ENCODE measurements at places on chromosomes 2 and 18. TPM values are rescaled to one million over a fixed set of nuclear protein-coding genes. Genes with fewer than 3 reads are reported as not detected.
A peak's percentile ranks its signal among the peaks of the same experiment; 100 is the strongest.

GRCh38 chr2:64562148-64562784 lies 38.1 kb downstream of the AFTPH start:
- no peaks in the 10 kb centered on the region for H3K27me3 ChIP-seq
- no peak for DNase-seq
- H3K27ac ChIP-seq: no peak overlapping the region
- H3K4me3 ChIP-seq: no peak overlapping the region
- H3K4me1 ChIP-seq: no peaks in the 10 kb centered on the region

- no peaks in the 10 kb centered on the region for H3K36me3 ChIP-seq
- H3K4me3 ChIP-seq: no peak overlapping the region
Observed at GRCh38 chr2:118525346-118525745, 322.1 kb downstream of the EN1 start.

GRCh38 chr2:45705233-45705632 lies 53.8 kb downstream of the PRKCE start:
- DNase-seq: no peak
- peaks cover 11% of the 10 kb centered on the region for H3K4me1 ChIP-seq
- no peak overlapping the region for H3K27ac ChIP-seq
- H3K36me3 ChIP-seq: no peaks in the 10 kb centered on the region
- no peaks in the 10 kb centered on the region for H3K27me3 ChIP-seq

DNA sequence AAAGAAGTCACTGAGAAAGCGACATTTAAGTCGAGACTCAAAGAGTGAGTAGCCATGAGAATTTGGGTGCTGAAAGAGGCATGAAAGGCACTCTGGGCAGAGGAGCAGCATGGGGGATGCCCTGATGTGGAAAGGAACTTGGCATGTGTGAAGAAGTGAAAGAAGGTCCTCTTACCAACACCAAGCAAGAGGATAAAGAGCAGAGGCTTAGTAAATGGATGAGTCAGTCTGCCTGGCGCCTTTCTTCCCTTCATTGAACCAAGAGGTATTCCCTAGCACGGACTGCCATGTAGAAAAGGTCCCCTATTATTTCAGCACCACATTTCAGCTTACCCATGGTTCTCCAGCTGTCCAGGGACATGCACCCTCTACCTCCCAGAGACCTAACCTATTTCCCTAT lies 221.1 kb upstream of the NRP2 start:
- H3K4me3 ChIP-seq: no peak overlapping the region
- H3K27ac ChIP-seq: no peak overlapping the region
- no peak for DNase-seq
- H3K27me3 ChIP-seq: no peaks in the 10 kb centered on the region
- no peaks in the 10 kb centered on the region for H3K4me1 ChIP-seq

DNA sequence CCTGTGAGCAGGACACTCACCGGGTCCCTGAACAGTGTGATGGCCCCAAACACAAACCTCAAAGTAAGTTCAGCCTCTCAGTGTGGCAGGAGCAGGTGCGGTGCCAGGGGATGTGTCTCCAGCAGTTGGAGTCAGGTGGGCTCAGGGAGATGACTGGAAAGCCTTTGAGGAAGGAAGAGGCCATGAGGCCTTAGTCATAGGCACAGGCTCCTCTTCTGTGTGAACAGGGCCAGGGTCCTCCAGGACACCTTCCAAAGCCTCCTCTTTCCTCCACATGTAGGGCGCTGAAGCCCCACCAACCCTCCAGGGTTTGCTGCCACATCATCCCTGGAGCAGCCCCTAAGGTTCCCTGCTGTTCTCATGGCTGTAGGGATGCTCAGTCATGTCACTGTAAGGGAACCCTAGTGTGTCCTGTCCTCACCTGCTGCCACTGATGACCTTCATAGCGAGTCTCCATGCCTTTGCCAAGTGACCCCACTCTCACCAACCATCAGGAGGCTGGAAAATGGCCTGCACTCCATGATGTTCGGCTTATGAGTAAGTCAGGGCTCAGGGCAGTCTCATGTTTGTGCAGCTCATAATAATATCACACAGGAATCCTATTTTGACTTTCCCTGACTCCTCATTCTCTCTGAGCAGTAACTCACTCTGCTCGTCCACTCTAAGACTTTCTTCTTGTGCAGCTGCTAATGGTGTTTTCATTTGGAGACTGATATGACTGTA lies 1152.9 kb downstream of the RPIA start:
- DNase-seq: no peak
- no peak overlapping the region for H3K4me3 ChIP-seq
- no peaks in the 10 kb centered on the region for H3K36me3 ChIP-seq
- no peaks in the 10 kb centered on the region for H3K27me3 ChIP-seq
- no peak overlapping the region for H3K27ac ChIP-seq

GRCh38 chr2:41204315-41204714 lies 752.4 kb upstream of the SLC8A1 start:
- no peaks in the 10 kb centered on the region for H3K27me3 ChIP-seq
- peaks cover 9% of the 10 kb centered on the region for H3K4me1 ChIP-seq
- no peak overlapping the region for H3K4me3 ChIP-seq

DNA sequence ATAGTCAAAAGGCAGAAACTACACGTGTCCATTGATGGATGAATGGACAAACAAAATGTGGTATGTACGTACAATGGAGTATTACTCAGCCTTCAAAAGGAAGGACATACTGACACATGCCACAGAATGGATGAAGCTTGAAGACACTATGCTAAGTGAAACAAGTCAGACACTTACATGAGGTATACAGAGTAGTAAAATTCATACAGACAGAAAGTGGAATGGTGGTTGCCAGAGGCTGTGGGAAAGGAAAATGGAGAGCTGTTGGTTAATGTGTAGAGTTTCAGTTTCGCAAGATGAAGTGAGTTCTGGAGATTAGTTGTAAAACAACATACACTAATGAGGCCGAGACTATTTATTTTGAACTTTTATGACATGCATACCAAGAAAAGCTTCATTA lies 67.4 kb upstream of the EPB41L3 start:
- no peak overlapping the region for H3K27ac ChIP-seq
- H3K4me1 ChIP-seq: no peaks in the 10 kb centered on the region
- H3K36me3 ChIP-seq: no peaks in the 10 kb centered on the region
- no peak overlapping the region for H3K4me3 ChIP-seq

DNA sequence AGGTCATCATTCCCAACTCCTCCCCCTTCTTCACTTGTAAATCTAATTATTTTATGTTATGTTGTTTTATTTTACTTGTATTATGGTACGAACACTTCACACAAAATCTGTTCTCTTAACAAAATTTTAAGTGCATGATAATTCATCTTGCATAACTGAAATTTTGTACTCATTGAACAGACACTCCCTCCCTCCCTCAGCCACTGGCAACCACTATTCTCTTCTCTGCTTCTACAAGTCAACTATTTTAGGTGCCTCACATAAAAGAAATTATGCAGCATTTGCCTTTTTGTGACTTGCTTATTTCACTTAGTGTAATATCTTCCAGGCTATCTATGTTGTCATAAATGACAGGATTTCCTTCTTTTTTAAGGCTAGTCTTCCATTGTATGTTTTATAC lies 30.4 kb upstream of the OSBPL6 start:
- H3K27ac ChIP-seq: no peak overlapping the region
- no peaks in the 10 kb centered on the region for H3K36me3 ChIP-seq
- no peak for DNase-seq
- no peaks in the 10 kb centered on the region for H3K4me1 ChIP-seq
- no peaks in the 10 kb centered on the region for H3K27me3 ChIP-seq

ATP8B1 gene
- total RNA-seq: 30.9 TPM

DNA sequence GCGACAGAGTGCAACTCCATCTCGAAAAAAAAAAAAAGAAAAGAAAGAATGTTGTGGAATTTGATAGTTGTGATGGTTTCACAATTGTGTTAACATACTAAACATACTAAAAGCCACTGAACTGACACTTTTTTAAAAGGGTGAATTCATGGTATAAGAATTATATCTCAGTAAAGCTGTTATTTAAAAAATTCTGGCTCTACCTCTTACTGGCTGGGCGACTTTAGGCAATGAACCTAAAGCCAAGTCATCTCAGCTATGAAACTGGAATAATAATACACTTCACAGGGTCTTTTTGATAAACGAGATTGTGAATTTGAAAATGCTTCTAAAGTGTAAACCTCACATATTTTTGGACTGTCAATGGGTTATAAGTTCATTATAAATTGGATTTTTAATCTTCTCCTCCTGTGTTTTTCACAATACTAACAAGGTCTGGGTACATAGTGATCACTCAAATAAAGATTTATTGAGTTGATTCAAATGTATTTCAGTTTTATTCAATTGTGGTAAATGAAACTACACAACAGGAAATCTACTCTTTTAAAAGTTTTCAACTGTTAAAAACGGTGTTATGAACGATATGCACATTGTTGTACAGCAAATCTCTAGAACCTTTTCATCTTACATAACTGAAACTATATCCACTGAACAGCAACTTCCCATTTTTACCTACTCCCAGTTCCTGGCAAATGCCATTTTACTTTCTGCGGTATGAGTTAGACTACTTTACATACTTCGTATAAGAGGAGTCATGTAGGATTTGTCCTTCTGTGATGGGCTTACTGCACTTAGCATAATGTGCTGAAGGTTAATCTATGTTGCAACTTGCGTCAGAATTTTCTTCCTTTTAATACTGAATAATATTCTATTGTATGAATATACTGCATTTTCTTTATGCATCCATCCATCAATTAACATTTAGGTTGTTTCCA lies 43.0 kb upstream of the GTF2A1L start:
- no peaks in the 10 kb centered on the region for H3K36me3 ChIP-seq
- no peak for DNase-seq
- H3K27ac ChIP-seq: no peak overlapping the region
- H3K4me3 ChIP-seq: no peak overlapping the region
- H3K4me1 ChIP-seq: no peaks in the 10 kb centered on the region
- no peaks in the 10 kb centered on the region for H3K27me3 ChIP-seq

DNA sequence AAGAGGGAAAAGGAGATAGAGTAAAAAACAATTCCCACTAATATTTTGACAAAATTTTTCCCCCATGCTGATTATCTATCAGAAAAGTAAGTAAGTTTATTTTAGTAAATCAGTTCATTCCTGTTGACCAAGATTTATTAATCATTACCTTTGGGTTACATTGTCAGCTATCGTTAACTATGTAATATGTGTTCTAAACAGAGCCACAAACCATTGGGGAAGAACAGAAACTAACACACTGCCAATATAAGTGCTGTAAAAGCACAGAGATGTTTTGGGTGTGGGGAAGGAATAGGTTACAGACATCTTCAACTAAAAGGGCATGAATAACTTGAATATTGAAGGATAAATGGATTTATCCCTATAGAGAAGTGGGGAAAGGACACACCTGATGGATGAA lies 42.5 kb upstream of the ACADL start:
- no peaks in the 10 kb centered on the region for H3K36me3 ChIP-seq
- no peak overlapping the region for H3K27ac ChIP-seq
- DNase-seq: no peak
- no peak overlapping the region for H3K4me3 ChIP-seq

MYCN gene
- total RNA-seq: not detected

- no peaks in the 10 kb centered on the region for H3K36me3 ChIP-seq
- no peak for DNase-seq
- no peaks in the 10 kb centered on the region for H3K27me3 ChIP-seq
- no peak overlapping the region for H3K27ac ChIP-seq
- H3K4me3 ChIP-seq: no peak overlapping the region
- no peaks in the 10 kb centered on the region for H3K4me1 ChIP-seq
Observed at GRCh38 chr2:79292239-79292957, 132.8 kb upstream of the REG3A start.

- H3K27me3 ChIP-seq: no peaks in the 10 kb centered on the region
- H3K36me3 ChIP-seq: no peaks in the 10 kb centered on the region
- no peak overlapping the region for H3K4me3 ChIP-seq
- no peak for DNase-seq
- no peaks in the 10 kb centered on the region for H3K4me1 ChIP-seq
- H3K27ac ChIP-seq: no peak overlapping the region
Observed at GRCh38 chr2:30541680-30542079, 94.6 kb downstream of the LCLAT1 start.

- H3K27ac ChIP-seq: no peak overlapping the region
- H3K4me3 ChIP-seq: no peak overlapping the region
- H3K36me3 ChIP-seq: no peaks in the 10 kb centered on the region
Observed at GRCh38 chr2:38064801-38065501, 11.0 kb downstream of the CYP1B1 start.

GDF7 gene
- total RNA-seq: 11.6 TPM

DNA sequence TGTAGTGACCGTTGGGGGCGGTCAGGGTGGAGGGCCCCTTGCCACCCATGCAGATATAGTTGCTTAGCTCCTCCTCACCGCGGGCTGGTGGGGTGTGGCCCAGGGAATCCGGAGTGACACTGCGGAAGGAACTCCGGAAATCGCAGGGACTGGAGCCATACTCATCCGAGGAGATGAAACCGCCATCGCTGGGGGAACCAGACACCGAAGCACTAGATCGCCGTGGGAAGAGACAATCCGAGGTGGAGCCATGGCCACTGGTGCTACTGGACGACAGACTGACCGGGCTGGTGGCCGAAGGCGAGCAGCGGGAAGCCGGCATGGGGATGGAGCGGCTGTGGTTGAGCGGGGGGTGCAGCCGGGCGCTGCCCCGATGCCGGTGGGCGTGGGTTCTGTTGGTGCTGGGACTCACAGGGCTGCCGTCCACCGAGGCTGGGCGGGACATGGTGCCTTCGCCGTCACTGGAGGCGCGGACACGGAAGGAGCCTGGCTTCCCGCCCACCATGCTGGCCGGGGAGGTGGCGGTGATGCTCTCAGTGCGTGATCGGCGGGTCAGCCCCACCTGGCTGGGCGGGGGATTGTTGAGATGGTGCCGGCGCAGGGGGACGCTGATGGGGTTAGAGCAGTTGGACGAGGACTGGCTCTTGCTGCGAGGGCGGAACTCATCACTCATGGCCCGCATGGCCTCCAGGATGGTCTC lies 2.2 kb downstream of the IRS1 start:
- peak; percentile 68 for DNase-seq
- H3K4me3 ChIP-seq: peak overlapping the region; percentile 86
- peak overlapping the region; percentile 95 for H3K27ac ChIP-seq
- H3K27me3 ChIP-seq: no peaks in the 10 kb centered on the region
- no peaks in the 10 kb centered on the region for H3K36me3 ChIP-seq

DNA sequence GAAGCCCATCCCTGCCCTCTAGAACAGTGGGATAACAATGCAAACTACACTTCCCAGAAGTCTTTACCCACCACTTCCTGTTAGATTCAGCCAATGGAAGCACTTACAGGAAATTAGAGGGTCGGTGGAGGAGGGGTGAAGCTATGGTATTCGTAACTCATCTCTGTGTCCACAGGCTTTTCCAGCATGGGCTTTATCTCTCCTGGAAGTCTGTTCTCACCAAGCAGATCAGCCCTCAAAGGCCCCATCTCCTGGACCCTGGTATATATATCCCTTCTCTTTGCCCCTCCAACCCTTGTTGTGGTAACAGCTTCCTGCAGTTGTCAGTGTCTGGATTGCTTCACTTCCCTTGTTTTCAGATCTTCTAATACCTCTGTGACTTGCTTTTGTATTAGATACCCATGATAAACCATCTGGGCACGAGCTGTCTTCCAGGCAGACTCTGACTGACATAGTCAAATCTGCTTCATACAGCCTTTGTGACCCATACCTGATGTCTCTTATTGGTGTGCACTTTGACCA lies 475.0 kb upstream of the POU3F3 start:
- H3K27me3 ChIP-seq: no peaks in the 10 kb centered on the region
- H3K4me1 ChIP-seq: no peaks in the 10 kb centered on the region
- no peaks in the 10 kb centered on the region for H3K36me3 ChIP-seq
- H3K4me3 ChIP-seq: peak overlapping the region; percentile 8
- no peak for DNase-seq
- H3K27ac ChIP-seq: no peak overlapping the region

- no peaks in the 10 kb centered on the region for H3K27me3 ChIP-seq
- H3K36me3 ChIP-seq: no peaks in the 10 kb centered on the region
- H3K4me3 ChIP-seq: no peak overlapping the region
- no peak for DNase-seq
- H3K4me1 ChIP-seq: no peaks in the 10 kb centered on the region
- H3K27ac ChIP-seq: no peak overlapping the region
Observed at GRCh38 chr2:33443274-33443829, 33.1 kb upstream of the RASGRP3 start.

SCN9A gene
- 5.5 TPM for total RNA-seq

Measured in ascending aorta (tissue), 2 donors.